ENCODE measurements at places on chromosomes 6 and 20. TPM values are rescaled to one million over a fixed set of nuclear protein-coding genes. Genes with fewer than 3 reads are reported as not detected.

Gene BMP5
- total RNA-seq = 2.6 TPM

Gene GSTA2
- total RNA-seq = not detected

Gene RBM24
- not detected for total RNA-seq

Gene SLC17A1
- total RNA-seq = not detected

Gene SMIM28
- total RNA-seq = not detected

Gene CYP24A1
- not detected for total RNA-seq
